ENCODE measurements at places on chromosomes 11 and 22.

DNA sequence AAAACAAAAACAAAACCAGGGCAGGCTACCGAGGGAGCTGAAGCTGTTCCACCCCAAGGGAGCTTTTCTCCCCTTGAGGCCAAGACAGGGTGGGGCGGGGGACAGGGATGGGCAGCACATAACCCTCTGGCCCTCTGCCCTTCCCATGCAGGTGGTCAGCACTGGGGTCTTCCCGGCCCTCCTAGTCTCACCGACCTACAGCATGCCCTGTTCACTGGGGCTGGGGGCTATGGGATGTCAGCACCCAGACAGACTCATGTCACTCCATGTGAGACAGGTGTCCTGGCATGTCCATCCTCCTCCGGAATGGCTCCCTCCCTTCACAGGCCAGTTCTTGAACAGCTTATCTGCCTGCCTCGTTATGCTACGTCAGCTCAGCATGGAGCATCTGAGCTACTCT, 51.7 kb downstream of the DSCAML1 start:
- DNase-seq, result no peak

GRCh38 chr22:44707752-44708151, 5.7 kb downstream of the PRR5 start:
- DNase-seq, result peak; percentile 18

- peak; percentile 5 for DNase-seq
Observed at GRCh38 chr22:45462034-45462655, 40.5 kb upstream of the FBLN1 start.

DNA sequence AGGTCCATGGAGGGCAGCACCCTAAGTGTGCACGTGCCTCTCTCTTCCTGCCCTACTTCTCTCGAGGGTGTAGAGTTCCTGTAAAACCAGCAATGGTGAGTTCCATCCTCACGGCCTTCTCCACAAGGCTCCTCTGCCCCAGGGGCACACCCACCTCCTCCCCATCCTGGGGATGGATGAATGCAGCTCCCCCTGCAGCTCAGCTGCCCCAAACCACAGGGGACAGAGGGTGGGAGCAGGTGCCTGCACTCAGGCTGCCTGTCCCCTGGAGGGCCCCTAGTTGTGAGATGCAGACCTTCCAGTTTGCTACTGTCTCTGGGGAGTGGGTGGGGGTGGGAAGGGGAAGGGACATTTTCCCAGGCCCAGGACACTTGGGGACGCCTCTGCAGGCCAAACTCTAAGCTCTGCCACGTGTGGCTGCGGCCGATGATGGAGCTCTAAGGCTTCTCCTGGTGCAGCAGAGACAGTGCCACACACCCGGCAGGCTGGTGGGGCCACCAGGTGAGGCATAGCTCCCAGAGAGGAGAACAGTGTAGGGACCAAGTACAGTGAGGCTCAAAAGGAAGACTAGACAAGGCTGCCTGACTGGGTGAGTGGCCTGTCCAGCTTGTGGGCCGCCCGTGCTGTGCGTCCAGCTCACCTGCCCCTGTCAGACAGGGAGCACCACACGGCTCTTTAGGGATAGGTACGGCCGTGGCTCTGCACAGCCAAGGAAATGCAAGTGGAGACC, 540.9 kb downstream of the TBC1D22A start:
- DNase-seq, result no peak

DNA sequence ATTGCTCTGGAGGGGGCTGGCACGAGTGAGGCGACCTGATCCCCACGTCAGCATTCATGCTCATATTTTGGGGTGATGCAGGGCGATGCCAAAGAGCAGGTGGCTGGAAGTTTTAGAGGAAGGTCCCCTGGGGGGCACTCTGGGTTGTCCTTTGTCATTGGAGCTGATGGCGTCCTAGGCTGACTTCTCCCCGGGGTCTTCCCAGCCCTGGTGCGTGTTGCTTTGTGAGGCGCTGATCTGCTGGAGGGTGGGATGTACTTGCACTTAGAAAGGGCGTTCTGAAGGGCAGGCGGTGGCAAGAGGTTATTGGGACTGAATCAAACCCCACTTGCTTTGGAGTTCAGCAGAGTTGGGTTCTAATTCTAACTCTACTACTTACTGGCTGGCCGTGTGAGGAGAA, 313.3 kb downstream of the NTM start:
- no peak for DNase-seq

- DNase-seq, result no peak
Observed at GRCh38 chr11:33540946-33541915, 159.4 kb downstream of the C11orf91 start.

DNA sequence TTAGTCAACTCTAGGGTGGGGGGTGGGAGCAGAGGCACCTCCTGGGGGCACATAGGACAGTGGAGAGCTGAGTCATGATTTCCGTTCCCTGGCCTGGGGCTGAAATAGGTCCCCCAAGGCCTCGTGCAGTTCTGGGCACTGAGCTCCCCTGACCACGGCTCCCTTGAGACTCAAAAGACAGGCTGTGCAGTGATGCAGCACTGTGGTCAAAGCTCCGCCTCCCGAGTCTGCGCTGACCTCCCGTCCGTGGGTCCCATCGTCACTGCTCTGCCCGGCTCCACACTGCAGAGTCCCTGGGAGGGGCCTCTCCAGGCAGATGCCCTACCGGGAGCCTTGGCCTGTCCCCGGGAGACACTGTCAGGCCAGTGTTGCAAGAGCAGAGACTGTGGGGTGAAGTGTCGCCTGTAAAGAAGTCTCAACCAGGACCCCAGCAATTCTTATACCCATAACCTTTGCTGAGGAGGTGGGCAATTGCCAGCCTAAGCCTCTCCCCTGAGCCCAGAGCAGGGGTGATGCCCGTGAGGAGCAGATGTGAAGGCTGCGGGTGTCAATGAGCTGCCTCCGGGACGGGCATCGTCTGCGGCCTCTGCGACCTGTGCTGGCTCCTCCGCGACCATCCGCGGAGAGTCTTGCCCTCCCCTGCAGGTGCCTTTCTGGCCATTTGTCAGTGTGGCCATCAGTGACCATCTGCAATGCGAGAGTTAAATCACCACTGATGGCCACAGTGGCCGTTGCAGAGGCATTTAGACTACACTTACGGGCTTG, 877.3 kb downstream of the BRD1 start:
- DNase-seq, result no peak

- DNase-seq, result no peak
Observed at GRCh38 chr11:3139086-3139440, 26.0 kb downstream of the OSBPL5 start.

DNA sequence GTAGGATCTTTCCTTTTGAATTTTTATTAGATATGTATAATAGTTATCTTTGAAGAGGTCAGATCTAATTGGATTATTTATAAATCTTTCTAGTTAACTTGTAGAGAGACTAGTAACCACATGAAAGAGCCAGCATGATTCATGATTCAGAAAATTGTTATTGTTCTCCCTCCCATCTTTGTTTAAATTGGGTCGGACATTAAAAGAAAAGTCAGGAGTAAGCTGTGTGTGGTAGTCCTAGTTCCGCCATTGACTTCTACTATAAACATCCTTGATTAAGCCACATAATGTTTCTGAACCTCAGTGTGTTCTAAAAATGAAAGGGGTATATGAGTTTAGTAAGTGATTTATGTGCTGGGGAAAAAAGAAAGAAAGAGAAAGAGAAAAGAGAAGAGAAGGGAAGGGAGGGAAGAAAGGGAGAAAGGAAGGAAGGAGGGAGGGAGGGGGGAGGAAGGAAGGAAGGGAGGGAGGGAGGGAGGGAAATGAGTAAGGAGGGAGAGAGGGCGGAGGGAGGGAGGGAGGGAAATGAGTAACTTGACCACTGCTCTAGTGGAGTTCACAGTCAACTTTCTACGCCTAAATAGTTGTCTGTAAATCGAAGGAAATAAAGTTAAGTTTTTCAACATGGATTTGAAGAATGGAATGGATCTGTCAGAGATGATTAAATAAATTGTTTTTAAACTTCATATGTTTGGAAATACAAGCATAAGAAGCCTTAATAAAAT, 32.9 kb downstream of the SIK2 start:
- DNase-seq, result no peak

DNA sequence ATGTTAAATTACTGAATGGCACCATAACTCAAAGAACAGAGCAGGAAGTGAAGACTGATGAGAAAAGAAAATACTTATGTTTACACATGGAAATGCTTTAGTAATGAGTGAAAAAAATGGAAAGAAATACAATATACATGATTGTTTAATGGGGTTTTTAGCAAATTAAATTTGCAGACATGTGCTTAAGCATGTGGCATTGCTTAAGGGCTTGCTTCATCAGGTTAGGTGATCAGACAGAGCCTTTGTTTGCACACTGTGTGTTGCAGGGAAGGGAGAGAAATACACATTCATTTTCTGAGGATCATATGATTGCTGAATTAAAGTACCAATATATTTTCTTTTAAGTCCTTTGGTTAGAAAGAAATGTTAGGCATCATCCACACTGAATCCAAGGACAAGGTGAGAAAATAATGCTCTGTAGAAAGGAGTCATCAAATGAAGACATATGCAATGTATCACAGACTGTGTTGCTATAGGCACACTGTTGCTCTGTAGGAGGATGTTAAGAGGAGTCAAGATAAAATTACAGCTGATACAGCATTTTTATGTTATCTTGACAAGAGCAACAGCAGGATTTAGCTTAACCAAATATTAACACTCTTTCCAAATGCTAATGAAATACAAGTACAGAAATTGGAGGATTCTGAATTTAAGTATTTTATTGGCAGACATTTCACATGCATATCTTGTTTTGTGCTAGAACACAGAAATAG, 23.4 kb upstream of the ARHGAP20 start:
- no peak for DNase-seq

- DNase-seq, result no peak
Observed at GRCh38 chr11:115745066-115745465, 240.9 kb upstream of the CADM1 start.

DNA sequence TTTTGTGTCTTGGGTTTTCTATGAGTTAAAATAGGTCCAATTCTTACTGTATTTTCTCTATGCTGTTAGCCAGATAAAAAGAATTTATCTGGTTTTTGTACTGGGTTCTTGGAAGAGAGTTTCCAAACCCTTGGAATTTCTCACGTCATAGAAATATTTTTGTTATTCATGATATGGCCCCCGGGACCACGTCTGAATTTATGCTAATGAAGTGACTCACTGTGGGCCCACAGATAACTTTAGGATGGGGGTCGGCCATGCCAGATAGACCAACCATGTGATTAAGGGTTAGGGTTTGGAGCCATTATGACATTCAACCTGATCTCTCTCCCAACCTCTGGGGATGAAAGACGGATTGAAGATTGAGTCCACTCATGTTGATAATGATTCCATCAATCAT, 35.6 kb upstream of the DDI1 start:
- DNase-seq, result no peak

DNA sequence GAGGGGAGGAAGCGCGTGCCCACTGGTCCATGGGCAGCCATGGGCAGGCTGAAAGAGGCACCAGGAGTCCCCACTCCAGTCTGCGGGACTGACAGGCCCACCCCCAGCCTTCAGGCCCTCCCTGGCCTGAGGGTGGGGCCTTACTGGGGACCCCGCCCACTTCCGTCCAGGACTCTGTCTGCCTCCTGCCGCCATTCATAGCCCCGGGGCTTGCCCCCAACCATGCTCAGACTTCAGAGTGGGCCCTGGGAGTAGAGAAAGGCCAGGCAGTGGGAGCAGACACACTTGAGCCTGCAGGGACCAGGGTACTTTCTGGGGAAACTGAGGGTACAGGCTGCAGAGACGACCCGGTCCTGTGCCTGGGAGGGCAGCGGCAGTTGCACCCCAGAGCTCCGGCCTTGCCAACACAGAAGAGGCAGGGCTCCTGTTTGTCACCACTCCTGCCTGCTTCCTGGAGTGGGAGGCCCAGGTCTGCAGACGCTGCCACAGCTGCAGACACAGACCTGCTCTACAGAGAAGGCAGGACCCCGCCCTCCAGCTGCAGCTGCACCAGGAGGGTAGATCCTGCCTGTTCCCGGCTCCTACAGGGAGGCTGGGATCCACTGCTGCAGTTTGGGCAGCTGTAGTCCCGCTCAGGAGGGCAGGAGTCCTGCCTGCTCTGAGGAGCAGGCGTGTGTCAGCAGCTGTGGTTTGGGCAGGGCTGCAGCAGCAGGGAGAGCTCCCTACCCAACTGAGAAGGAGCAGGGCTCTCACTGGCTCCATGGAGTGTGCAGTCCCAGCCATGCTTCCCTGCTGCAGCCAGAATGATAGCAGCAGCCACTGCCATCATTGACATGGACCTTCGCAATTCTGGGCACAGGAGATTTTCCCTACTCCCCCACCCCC, 387.9 kb upstream of the ANO3 start:
- no peak for DNase-seq

- no peak for DNase-seq
Observed at GRCh38 chr11:3245071-3245470, 12.9 kb upstream of the MRGPRE start.

GRCh38 chr11:134049303-134049702, 19.6 kb upstream of the JAM3 start:
- no peak for DNase-seq

DNA sequence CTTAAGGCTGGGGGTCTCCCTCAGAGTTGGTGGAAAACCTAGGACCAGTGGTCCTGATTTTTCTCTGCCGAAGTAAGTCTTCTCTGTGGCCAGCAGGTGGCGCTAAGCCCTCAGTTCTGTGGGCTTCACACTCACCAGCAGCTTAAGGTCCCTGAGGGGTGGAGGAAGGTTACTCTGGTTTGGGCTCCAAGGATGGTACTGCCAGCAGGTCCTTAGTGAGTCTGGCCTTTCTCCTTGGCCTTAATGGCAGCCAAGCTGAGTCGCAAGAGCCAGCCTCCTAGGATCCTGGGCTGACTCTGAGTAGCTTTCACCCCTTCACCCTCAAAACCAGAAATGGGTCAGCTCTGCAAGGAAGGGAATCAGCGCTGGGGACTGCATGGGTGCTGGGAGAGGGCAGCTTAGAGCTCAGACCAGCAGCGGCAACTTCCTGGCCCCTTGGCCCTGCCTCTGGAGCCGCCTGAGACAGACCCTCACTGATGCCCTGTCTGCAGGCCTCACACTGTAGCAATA, 4.4 kb downstream of the KCNJ11 start:
- DNase-seq, result peak; percentile 87

GRCh38 chr11:1195682-1196515, 27.0 kb upstream of the MUC5B start:
- DNase-seq, result no peak

GRCh38 chr22:40396882-40397281, 26.5 kb downstream of the SGSM3 start:
- DNase-seq, result no peak

DNA sequence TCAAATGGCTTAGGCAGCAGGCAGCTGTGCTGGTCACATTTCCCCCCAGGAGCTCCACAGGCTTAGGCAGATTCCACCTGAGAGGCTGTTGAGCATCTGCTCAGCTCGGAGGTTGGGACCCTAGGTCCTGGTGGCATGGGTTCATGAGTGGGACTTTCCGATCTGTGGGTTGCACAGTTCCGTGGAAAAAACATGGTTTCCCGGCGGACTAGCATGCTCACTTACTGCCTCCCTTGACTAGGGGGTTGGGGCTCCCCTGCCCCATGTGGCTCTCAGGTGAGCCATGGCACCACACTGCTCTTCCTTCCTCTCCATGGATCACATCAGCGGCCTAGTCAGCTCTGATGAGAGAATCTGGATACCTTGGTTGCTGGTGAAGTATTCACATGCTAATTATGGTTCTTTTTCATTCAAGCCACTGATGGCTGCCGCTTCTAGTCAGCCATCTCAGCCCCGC, 685.1 kb downstream of the METTL15 start:
- no peak for DNase-seq

All from activated CD8-positive, alpha-beta T cell treated with anti-CD3 and anti-CD28 coated beads for 36 hours (primary cell).